Activated T-cell treated with anti-CD3 and anti-CD28 coated beads, Interleukin-2, amount 50 U/mL, for 72 hours (primary cell): ENCODE measurements at places on chromosomes 5 and 9.

- peaks cover 2% of the 10 kb centered on the region for H3K36me3 ChIP-seq
- peaks cover 74% of the 10 kb centered on the region for H3K4me1 ChIP-seq
- H3K27ac ChIP-seq = peak within 1 kb of the TSS; percentile 99
Observed at GRCh38 chr5:139389701-139390638, at the start of gene MZB1. TSS of gene MZB1 (minus strand) at chr5:139389913. CDS start at chr5:139389856, 57 bp downstream.

DNA sequence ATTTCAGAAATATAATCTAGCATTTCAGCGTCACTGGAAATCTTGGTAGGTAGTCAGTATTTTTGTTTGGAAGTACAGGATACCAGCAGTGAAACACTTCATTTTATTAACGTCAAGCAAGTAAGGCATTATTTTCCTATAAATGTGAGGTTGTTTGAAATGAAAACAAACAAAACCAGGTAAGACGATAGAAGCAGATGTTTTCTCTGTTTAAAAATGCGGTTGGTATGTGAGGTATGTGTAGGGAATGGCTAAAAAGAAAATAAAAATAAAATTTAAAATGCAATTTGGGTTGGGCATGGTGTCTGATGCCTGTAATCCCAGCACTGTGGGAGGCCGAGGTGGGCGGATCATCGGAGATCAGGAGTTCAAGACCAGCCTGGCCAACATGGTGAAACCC lies 16.1 kb downstream of the GDA start:
- H3K36me3 ChIP-seq = no peaks in the 10 kb centered on the region
- DNase-seq = no peak
- H3K27ac ChIP-seq = no peak overlapping the region

GRCh38 chr5:39427633-39428032 lies 2.9 kb upstream of the DAB2 start:
- no peak overlapping the region for H3K4me3 ChIP-seq
- no peak for DNase-seq
- H3K27me3 ChIP-seq = peaks cover 34% of the 10 kb centered on the region
- H3K36me3 ChIP-seq = no peaks in the 10 kb centered on the region
- H3K27ac ChIP-seq = no peak overlapping the region
- peaks cover 13% of the 10 kb centered on the region for H3K4me1 ChIP-seq

DNA sequence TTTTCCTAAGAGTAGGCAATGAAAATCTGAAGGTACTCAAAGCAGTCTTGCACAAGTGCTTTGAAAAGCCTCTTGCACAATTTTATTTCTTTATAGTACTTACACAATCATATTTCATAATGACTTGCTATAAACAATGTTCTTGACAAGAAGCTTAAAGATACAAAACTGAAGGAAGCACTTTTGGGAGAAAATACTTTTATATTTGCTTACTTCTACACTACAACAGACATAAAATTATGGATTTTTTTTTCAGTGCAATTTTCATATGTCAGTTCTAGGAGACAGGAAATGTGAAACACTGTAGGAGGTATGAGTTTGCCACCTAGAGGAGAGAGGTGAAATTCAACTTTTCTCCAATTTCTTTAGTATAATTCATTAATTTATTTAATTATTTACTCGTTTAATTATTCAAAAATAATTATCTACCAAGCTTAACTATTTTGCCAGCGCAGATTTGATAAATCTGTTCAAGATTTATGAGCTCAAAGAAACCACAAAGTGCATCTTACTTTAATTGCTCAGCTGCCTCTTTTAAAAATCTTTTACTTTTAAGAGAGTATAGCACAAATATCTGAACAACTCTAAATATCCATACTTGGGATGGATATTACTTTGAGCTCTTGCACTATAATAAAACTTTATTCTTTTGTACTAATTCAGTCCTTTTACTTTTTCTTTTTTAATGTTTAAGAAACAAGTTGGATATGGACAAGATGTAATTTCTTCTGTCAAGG lies 29.0 kb upstream of the CDKN2B start:
- no peak overlapping the region for H3K4me3 ChIP-seq
- no peaks in the 10 kb centered on the region for H3K36me3 ChIP-seq
- H3K27ac ChIP-seq = no peak overlapping the region
- peaks cover 33% of the 10 kb centered on the region for H3K4me1 ChIP-seq
- H3K27me3 ChIP-seq = peaks cover 47% of the 10 kb centered on the region

GRCh38 chr5:92332039-92332438 lies 948.9 kb upstream of the ARRDC3 start:
- no peak overlapping the region for H3K27ac ChIP-seq
- no peak overlapping the region for H3K4me3 ChIP-seq
- H3K4me1 ChIP-seq = no peaks in the 10 kb centered on the region
- H3K27me3 ChIP-seq = no peaks in the 10 kb centered on the region

GRCh38 chr5:42252306-42252705 lies 170.9 kb upstream of the GHR start:
- H3K27me3 ChIP-seq = no peaks in the 10 kb centered on the region
- H3K4me1 ChIP-seq = no peaks in the 10 kb centered on the region
- H3K27ac ChIP-seq = no peak overlapping the region
- DNase-seq = no peak
- H3K4me3 ChIP-seq = no peak overlapping the region

DNA sequence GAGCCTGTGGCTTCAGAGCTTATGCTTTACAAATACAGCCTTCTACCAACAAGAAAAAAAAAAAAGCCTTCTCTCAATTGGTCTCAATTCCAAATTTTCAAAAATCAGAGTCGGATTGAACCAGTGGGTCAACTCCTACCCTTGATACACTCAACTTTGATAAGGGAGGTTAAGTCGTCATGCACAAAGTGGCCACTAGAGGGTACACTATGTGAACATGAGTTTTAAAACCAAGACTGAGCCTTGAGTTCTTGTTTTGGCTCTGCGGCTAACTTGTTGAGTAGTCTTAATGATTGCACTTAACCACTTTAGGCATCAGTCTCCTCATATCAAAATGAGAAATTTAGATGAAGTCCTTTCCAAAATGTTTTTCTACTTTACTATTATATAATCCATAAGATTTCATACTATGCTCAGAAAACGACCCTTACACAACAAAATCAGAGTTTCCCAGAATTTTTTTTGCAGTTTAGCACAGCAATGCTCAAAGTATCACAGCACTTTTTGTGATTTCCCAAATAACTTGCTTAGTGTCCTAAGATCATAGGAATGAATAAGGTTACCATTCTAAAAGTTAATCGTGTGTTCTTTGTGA lies 92.9 kb upstream of the MTAP start:
- H3K27me3 ChIP-seq = no peaks in the 10 kb centered on the region
- H3K4me3 ChIP-seq = no peak overlapping the region
- H3K27ac ChIP-seq = no peak overlapping the region
- peak; percentile 65 for DNase-seq
- H3K4me1 ChIP-seq = peaks cover 9% of the 10 kb centered on the region

GRCh38 chr5:119597728-119598298 lies 31.5 kb upstream of the FAM170A start:
- peaks cover 2% of the 10 kb centered on the region for H3K36me3 ChIP-seq
- no peak for DNase-seq
- H3K4me1 ChIP-seq = no peaks in the 10 kb centered on the region
- no peaks in the 10 kb centered on the region for H3K27me3 ChIP-seq
- H3K27ac ChIP-seq = no peak overlapping the region
- H3K4me3 ChIP-seq = no peak overlapping the region

DNA sequence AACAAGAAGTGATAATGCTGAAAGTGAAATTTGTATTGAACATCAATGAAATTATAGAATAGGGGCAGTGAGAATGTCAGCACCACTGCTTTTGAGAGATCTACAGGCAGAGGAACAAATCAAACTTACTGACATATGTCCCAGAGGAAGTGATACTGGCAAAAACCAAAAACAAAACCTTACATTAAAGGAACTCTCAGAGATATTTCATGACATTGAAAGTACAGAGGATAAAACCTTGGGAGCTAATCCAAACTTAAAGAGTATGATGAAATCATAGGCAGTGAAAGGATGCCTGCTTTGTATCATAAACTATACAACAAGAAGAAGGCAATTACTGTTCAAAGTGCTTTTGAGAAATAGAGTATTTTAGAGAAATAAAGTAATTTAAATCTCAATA lies 90.4 kb upstream of the SV2C start:
- no peak for DNase-seq
- H3K27me3 ChIP-seq = peaks cover 11% of the 10 kb centered on the region
- H3K4me1 ChIP-seq = no peaks in the 10 kb centered on the region
- H3K4me3 ChIP-seq = no peak overlapping the region

DNA sequence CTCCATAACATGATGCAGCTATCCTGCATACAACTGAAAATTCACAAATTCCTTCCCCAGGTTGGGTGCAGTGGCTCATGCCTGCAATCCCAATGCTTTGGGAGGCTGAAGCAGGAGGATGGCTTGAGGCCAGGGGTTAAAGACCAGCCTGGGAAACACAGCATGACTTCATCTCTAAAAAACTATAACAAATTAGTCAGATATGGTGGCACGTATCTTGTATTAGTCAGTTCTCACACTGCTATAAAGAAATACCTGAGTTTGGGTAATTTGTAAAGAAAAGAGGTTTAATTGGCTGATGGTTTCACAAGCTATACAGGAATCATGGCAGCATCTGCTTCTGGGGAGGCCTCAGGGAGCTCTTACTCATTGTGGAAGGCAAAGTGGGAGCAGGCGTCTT lies 56.4 kb upstream of the DAPK1 start:
- DNase-seq = no peak
- H3K4me3 ChIP-seq = no peak overlapping the region

GRCh38 chr5:154567155-154567554 lies 89.1 kb upstream of the HAND1 start:
- no peak overlapping the region for H3K27ac ChIP-seq
- DNase-seq = no peak
- no peaks in the 10 kb centered on the region for H3K36me3 ChIP-seq

- no peak overlapping the region for H3K4me3 ChIP-seq
- peaks cover 33% of the 10 kb centered on the region for H3K36me3 ChIP-seq
- H3K27ac ChIP-seq = no peak overlapping the region
- no peaks in the 10 kb centered on the region for H3K27me3 ChIP-seq
- peaks cover 26% of the 10 kb centered on the region for H3K4me1 ChIP-seq
Observed at GRCh38 chr5:75482482-75482881, 28.9 kb downstream of the CERT1 start.

GRCh38 chr5:181173027-181173419 lies 25.6 kb downstream of the OR2V2 start:
- DNase-seq = peak; percentile 31
- peaks cover 21% of the 10 kb centered on the region for H3K27me3 ChIP-seq
- H3K27ac ChIP-seq = peak overlapping the region; percentile 91
- peaks cover 63% of the 10 kb centered on the region for H3K4me1 ChIP-seq
- H3K36me3 ChIP-seq = peaks cover 2% of the 10 kb centered on the region

GRCh38 chr9:118209343-118209742 lies 505.1 kb downstream of the TLR4 start:
- H3K36me3 ChIP-seq = no peaks in the 10 kb centered on the region
- DNase-seq = no peak
- no peak overlapping the region for H3K27ac ChIP-seq
- no peaks in the 10 kb centered on the region for H3K27me3 ChIP-seq
- H3K4me3 ChIP-seq = no peak overlapping the region

- H3K4me3 ChIP-seq = no peak overlapping the region
- no peaks in the 10 kb centered on the region for H3K4me1 ChIP-seq
- DNase-seq = no peak
- H3K27me3 ChIP-seq = no peaks in the 10 kb centered on the region
- H3K36me3 ChIP-seq = no peaks in the 10 kb centered on the region
- H3K27ac ChIP-seq = no peak overlapping the region
Observed at GRCh38 chr5:105680858-105681475, 1989.8 kb downstream of the EFNA5 start.

GRCh38 chr5:96075579-96076289 lies 114.1 kb upstream of the ELL2 start:
- H3K4me1 ChIP-seq = peaks cover 60% of the 10 kb centered on the region
- H3K27ac ChIP-seq = no peak overlapping the region
- no peak for DNase-seq

DNA sequence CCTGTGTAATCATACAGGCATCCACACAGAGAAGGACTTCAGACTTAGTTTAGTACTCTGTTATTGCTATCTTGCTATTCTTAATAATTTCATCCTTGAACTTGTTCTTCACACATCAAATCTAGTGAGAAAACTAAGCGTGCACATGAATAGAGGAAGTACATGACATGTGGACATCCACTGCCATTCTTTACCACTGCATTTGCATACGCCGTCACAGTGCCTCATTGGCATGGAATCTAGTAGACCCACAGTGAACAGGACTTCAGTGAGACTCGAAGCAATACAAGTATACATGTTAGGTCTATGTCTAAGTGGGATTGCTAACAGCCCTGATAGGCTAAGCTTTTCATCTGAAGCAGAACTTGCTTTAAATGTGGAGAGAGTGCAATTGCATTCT lies 592.1 kb downstream of the TLE4 start:
- H3K4me3 ChIP-seq = no peak overlapping the region
- no peaks in the 10 kb centered on the region for H3K36me3 ChIP-seq
- no peak overlapping the region for H3K27ac ChIP-seq
- DNase-seq = no peak
- no peaks in the 10 kb centered on the region for H3K27me3 ChIP-seq
- no peaks in the 10 kb centered on the region for H3K4me1 ChIP-seq

DNA sequence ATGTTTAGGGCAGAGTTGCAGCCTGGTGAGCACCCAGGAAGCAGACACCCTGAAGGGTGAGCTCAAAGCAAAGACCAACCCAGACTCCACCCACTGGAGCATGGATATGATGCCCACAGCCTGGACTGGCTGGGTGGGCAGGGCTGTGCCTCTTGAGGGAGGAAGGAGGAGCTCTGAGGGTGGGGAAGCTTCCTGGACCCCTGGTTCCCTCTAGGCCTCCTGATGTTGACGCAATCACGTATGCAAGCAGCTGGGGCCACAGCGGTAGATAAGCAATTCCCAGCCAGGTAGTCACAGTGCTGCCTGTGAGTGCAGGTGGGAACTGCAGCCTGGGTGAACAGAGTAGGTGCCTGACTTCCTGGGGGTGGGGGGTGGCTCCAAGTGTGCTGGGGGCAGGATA lies 271.5 kb downstream of the CDK5RAP2 start:
- H3K27ac ChIP-seq = no peak overlapping the region
- no peak for DNase-seq
- no peaks in the 10 kb centered on the region for H3K4me1 ChIP-seq
- no peak overlapping the region for H3K4me3 ChIP-seq
- no peaks in the 10 kb centered on the region for H3K36me3 ChIP-seq
- H3K27me3 ChIP-seq = no peaks in the 10 kb centered on the region

GRCh38 chr9:96031366-96031824 lies 155.9 kb downstream of the ERCC6L2 start:
- H3K4me3 ChIP-seq = no peak overlapping the region
- H3K36me3 ChIP-seq = peaks cover 5% of the 10 kb centered on the region
- peaks cover 15% of the 10 kb centered on the region for H3K4me1 ChIP-seq

GRCh38 chr9:85237478-85237877 lies 504.3 kb downstream of the AGTPBP1 start:
- H3K27ac ChIP-seq = no peak overlapping the region
- H3K27me3 ChIP-seq = peaks cover 7% of the 10 kb centered on the region
- H3K4me3 ChIP-seq = no peak overlapping the region
- DNase-seq = no peak
- no peaks in the 10 kb centered on the region for H3K4me1 ChIP-seq

- H3K27me3 ChIP-seq = no peaks in the 10 kb centered on the region
- peaks cover 23% of the 10 kb centered on the region for H3K36me3 ChIP-seq
- H3K27ac ChIP-seq = no peak overlapping the region
- H3K4me3 ChIP-seq = no peak overlapping the region
- no peak for DNase-seq
Observed at GRCh38 chr9:114025196-114025753, 52.8 kb downstream of the AMBP start.

GRCh38 chr9:105258225-105258737 lies 13.8 kb downstream of the SLC44A1 start:
- no peaks in the 10 kb centered on the region for H3K27me3 ChIP-seq
- no peak overlapping the region for H3K27ac ChIP-seq
- H3K4me1 ChIP-seq = peaks cover 19% of the 10 kb centered on the region
- H3K4me3 ChIP-seq = no peak overlapping the region
- no peak for DNase-seq

- H3K27ac ChIP-seq = no peak overlapping the region
- no peaks in the 10 kb centered on the region for H3K4me1 ChIP-seq
- H3K36me3 ChIP-seq = no peaks in the 10 kb centered on the region
- DNase-seq = no peak
Observed at GRCh38 chr5:174340226-174340625, 294.7 kb downstream of the NSG2 start.
